CD8-positive, alpha-beta memory T cell (primary cell): ENCODE measurements at places on chromosomes 3 and 15.

GRCh38 chr15:22877117-22877516 lies 38.7 kb downstream of the NIPA2 start:
- no peak for DNase-seq

DNA sequence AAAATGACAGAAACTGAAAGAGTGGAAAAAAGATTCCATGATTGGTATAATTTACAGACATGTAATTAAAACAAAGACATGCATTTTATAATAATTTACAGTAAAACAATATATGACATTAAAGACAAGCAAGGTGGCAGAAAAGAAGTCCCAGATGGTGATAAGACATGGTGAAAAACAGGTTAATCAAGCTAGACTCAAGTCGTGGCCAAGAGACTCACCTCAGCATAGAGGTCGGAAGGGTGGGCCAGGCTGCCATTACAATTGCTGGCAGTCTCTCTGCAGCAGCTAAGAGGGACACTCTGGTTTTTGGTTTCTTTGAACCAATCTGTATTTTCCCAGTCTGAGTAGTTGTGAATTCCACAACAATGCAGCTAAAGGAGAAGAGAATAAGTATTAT lies 18.4 kb downstream of the TSPAN3 start:
- DNase-seq, result no peak

GRCh38 chr15:63977119-63977518 lies 69.2 kb downstream of the DAPK2 start:
- DNase-seq, result no peak

GRCh38 chr3:122794779-122795673 lies at the start of gene SLC49A4:
Gene SLC49A4, plus strand, starts transcription at chr3:122795069. Its CDS starts 124 bp downstream, at chr3:122795193.
- peak; percentile 61 for DNase-seq

- no peak for DNase-seq
These were observed 49.2 kb downstream of the TPRA1 start for GRCh38 chr3:127541320-127541719.

DNA sequence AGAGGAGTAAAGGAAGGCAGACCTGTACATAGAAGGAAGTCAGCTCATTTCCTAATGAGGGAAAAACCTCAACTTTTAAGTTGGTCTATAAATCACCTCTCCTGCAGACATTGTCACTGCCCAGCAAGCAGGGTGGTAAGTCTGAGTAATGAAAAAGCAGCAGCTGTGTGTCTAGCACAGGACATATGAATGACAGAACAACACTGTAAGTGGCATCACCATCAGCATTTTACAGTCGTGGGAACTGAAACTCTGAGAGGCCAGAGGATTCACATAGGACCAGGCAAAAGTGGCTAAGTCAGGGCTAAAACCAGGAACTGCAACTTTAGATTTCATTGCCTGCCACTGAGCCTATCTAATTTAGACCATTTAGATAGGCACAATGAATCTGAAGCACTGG lies 235.6 kb downstream of the CLSTN2 start:
- DNase-seq, result no peak

GRCh38 chr15:61444585-61444984 lies 215.5 kb upstream of the RORA start:
- no peak for DNase-seq

DNA sequence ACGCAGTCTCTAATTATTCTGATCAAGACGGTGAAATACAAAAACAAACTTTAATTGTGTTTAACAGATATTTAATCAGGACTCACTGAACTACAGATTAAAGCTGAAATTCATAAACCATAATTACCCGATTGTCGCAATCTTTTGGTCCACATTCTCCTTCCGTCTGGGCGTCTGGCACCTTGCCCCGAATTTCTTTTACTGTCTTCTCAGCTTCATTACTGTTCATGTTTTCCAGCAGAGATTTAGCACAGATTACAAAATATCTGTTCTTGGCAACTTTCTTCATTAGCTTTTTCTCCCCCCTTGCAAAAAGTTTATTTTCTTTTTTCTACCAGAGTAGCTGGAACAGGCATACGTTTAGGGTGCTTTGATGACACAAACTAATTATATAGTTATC lies 271.4 kb downstream of the TIGIT start:
- no peak for DNase-seq

GRCh38 chr3:149330609-149331331 lies 2.7 kb downstream of the TM4SF18 start:
- no peak for DNase-seq

DNA sequence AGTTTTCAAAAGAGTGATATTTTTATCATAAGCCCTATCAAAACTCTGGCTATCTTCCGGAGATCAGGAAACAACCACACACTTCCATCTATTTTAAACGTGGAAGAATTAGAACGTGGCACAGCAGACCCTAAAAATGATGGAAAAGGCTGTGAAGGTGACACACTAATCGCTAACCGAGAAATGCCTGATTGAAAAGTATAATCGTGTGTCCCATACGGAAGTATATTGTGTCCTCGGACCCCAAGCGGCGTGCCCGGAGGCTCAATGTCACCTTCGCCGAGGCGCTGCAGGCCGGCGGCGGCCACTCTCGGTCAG lies 642 bp downstream of the COX5A start:
- DNase-seq, result no peak

GRCh38 chr3:64321747-64322146 lies 96.5 kb upstream of the PRICKLE2 start:
- DNase-seq, result no peak

DNA sequence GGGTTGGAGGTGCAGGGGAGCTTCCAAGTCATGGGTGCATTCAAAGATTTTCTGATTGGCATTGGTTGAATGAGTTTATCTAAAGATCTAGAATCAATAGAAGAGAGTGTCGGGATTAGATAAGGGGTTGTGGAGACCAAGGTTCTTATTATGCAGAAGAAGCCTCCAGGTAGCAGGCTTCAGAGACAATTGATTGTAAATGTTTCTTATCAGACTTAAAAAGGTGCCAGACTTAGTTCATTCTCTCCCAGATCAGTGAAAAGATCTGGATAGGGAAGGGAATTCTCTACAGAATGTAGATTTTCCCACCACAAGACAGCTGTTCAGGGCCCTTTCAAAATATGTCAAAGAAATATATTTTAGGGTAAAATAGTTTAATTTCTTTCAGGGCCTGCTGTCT lies 129.5 kb downstream of the LIPC start:
- no peak for DNase-seq

DNA sequence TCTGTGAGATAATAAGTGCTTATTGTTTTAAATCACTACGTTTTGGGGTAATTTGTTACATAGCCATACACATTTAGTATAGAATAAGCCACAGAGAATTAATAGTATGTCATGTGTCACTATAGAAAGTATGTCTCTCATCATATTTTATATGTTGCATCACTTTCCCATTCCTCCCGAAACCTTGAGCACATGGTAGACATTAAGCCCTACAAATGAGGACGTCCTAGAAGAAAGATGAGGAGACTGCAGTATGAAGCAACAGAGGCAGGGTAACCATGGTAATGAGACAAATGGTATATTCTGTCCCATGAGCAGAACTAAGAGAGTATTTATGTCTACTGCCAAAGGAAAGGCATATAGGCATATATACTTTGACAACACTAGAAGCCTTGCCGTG lies 720.2 kb downstream of the ROBO1 start:
- DNase-seq, result no peak

DNA sequence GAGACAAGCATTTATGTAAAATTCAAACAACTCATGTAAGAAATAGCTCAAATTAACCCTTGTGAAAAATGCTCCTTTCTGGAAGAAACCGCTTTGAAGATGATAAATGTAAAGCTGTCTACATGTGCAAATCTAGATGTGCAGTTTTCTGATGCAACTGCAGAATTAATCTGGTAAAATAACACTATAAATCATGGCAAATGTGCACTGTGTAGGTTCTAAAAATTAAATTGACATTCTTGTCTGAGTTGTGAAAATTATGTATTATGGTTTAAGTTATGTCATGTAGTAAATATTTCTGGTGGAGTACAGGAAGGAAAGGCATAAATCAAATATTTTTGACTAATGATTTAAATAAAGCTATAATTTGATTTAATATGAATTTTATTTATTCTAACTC lies 678.1 kb upstream of the SEMA6D start:
- no peak for DNase-seq

GRCh38 chr15:25771338-25771706 lies 91.8 kb downstream of the ATP10A start:
- DNase-seq, result no peak

DNA sequence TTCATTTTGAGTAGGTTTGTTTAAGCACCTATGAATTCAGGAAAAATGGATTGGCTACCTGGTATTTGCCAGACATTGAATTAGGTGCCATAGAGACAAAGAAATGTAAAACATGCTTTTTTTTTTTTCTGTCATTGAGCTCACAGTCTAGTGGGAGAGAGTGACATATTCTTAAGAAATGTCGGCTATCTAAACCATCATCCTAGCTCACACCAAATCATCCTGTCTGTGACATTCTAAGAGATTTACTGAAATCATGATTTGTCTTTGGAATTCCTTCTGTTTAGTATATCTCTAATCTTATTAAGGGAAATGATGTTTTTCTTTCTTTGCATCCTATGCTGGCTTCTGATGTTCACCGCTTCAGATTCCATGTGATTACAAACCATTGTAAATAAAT lies 59.5 kb upstream of the STXBP5L start:
- no peak for DNase-seq

GRCh38 chr15:29825227-29825626 lies 3.0 kb upstream of the TJP1 start:
- no peak for DNase-seq

DNA sequence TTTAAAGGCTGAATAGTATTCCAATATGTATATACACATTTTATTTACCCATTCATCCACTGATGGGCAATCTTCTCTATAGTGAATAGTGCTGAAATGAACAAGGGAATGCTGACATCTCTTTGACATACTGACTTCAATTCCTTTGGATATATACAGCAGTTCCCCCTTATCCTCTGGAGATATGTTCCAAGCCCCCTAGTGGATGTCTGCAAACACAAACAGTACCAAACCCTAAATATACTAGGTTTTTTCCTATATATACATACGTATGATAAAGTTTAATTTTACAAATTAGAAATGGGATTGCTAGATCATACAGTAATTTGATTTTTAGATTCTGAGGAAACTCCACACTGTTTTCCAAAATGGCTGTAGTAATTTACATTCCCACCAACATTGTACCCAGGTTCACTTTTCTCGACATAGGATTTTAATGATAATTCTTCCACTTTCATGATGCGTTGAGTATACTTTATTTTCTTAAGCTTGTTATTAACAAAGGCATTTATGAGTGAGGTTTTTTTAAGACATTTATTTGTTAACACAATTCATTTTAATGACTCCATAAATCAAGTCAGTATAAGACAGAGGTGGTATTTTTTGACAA lies 38.2 kb downstream of the VPS13C start:
- no peak for DNase-seq

GRCh38 chr3:174132006-174132405 lies 727.1 kb upstream of the NAALADL2 start:
- DNase-seq, result no peak

GRCh38 chr3:38648659-38649499 lies 608 bp downstream of the SCN5A start:
- no peak for DNase-seq

GRCh38 chr3:122055215-122055614 lies at the start of gene CD86:
Gene CD86, plus strand, starts transcription at chr3:122055362. Its CDS starts 128 bp downstream, at chr3:122055490.
- no peak for DNase-seq

DNA sequence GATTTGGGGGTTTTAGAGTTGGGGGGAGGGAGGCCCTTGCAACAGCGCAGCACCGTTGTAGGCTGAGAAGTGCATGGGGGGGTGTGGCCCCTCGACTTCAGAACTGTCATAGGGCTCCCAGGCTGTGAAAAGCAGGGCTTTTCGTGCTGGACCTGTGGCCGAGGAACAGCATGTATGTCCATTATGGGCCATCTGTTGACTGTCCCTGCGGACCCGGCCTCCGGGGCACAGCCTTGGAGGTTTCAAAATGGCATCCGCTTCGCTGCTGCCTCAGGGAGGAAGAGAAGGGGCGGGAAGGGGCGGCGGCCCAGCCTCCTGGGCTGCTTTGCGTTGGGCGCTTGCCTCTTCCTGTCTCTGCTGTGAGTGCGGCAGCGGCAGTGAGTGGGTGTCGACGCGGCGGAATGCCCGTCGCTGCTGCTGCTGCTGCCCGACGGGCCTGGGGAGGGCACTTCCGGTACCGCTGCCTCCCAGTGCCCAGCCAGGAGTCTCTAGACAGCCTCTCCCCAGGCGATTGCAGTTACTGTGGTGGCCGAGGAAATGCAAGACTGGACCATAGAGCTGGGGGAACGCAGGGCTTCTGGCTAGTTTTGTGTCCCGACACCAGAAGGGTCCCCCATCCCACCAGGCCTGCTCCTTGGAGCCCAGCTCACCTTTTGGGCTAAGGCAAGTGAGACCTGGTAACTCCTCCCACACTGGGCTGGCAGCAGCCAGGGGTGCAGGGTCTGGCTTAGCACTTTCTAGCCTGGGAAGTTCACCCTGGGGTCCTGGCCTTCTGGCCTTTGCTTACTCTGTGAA lies 1.9 kb downstream of the GNAI2 start:
- DNase-seq, result peak; percentile 83

- no peak for DNase-seq
These were observed 36.6 kb downstream of the SPSB4 start for GRCh38 chr3:141087778-141088130.

GRCh38 chr3:55482496-55483195 lies 4.5 kb downstream of the WNT5A start:
- no peak for DNase-seq

- no peak for DNase-seq
These were observed 31.2 kb downstream of the GOLGB1 start for GRCh38 chr3:121718205-121718846.

- no peak for DNase-seq
These were observed 6.1 kb downstream of the PLCB2 start for GRCh38 chr15:40301467-40302179.

GRCh38 chr15:94080416-94080815 lies 150.9 kb upstream of the MCTP2 start:
- DNase-seq, result no peak

DNA sequence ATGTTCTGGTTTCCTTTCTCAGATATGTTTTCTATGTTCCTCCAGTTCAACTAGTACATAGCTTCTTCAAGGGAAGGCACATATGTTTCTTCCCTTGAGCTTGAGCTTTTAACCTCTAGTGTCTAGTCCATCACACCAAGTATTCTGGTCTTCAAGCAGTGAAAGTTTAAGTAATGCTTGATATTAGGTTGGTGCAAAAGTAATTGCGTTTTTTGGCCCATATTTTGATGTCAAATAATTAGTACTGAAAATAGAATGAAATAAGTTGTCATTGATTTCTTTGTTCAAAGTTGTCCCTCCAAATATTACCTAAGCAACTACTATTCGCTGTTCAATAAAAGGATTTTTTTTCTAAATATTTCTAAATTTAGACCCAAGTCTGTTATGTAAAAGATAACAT lies 146.7 kb upstream of the TSC22D2 start:
- DNase-seq, result no peak

GRCh38 chr3:143123353-143123984 lies 3.9 kb downstream of the CHST2 start:
- DNase-seq, result no peak

- DNase-seq, result no peak
These were observed 56.3 kb downstream of the KLF15 start for GRCh38 chr3:126300761-126301481.

DNA sequence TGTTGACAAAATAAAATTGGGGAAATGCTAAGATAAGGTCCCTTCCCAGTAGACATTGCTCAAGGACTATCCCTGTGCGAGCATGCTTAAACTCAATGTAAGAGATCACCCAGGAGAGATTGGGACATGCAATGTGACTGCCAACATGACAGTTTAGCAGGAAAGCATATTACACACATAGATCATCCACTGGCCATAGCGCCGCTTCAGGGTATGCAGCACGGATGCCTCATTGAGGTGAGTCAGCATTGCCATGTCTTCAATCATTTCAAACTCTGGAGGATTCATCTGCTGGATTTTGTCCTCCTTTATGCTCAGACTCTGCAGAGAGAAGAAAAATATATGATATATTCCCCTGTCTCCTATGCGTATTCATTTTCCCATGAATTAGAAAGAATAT lies 8.9 kb downstream of the MYH15 start:
- DNase-seq, result no peak
